ENCODE measurements at places on chromosomes 1 and 21. TPM values are rescaled to one million over a fixed set of nuclear protein-coding genes. Genes with fewer than 3 reads are reported as not detected.

DNA sequence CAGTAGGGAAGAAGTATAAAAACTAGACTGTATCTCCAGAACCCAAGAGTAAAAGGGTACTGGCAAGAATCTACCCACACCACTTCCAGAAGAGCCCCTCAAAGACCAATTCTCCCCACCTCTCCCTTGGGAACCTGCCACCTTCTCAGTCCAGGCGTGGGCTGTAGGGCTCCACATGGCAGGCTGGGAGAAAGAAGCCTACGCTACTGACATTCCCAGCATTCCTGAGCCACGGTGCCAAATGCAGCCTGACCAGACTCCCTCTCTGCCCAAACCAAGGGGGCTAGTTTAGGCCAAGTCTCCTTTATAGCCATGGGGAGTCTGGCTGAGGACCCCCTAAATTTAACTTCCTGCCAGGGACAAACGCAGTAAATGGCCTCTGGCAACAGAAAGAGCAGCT is 2.0 kb downstream of the UBE2Q1 start:
- no peak for DNase-seq

- DNase-seq, result peak; percentile 11
These were observed 71.5 kb downstream of the USP24 start for GRCh38 chr1:55143684-55144083.

DNA sequence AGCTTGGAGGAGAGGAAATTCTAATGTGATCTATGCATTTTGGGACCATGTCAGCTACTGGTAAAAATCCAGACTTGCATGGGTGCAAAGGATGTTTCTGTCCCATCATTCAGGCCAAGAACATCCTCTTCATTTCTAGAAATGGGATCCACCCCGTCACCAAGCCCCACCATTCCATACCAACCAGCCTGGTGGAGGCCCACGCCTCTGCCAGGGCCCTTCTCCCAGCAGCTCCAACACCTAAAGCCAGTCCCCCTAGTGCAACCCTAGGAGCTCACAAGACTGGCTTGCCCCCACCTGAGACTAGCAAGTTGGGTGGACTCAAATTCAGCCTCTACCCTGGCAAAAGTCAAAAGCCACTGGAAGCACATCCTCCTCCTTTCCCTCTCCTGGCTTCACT is 1.9 kb downstream of the ARHGEF11 start:
- DNase-seq, result no peak

GRCh38 chr1:152801333-152801732 is 4.8 kb downstream of the LCE1D start:
- no peak for DNase-seq

GRCh38 chr1:45266151-45266801 is 59.9 kb upstream of the ZSWIM5 start:
- peak; percentile 68 for DNase-seq

GRCh38 chr1:212916481-212917133 is 33.7 kb upstream of the VASH2 start:
- DNase-seq, result peak; percentile 57

DNA sequence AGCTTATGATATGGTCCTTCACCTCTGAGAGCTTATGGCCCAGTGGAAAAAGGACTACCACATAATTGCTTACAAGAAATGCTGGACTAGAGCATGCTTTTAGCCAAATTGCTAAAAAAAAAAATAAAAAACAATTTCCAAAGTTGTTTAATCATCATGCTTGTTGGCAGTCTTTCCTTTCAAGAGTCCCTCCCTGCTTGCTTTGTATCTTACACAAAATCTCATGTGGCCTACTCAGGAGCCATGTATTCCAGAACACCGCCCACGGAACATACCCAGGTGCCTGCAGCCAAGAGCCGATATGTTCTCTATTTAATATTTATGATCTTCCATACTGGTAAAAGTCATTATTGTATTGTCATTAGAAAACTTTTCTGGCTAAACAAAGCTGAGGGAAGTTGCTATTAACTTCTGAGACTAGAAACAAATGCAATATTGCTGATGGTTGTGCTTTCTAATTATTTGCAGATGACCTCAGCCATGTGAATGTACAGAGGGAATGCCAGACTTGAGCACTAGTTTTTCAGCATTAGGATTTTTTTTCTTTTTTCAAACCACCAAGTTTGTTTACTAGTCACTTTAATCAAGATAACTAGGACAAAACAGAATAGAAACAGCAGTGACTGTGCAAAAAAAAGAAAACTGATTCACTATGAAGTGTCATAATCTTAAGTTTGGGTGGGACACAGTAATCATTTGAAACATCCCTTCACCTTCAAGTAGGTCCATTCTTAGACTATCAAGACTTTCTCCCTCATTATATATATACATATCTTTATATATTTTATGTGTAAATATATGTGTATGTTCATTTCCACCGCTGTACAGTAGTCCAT is 129.3 kb upstream of the GORAB start:
- DNase-seq, result no peak

DNA sequence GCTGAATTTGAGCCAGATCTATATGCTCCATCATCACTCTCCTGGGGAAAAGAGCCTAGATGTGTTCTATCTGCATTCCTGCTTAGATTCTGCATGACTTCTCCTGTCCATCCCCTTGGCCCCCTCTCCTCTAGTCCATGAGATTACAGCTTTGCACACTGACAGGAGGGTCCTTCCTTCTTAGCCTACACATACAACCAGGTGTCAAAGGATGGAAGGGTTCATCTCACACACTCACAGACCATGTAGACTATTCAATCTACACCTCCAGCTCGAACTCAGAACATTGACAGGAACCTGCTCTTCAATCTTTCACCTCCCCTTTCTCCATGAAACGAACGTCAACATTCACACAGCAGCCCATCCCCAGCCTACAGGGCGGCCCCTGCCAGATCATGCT is 13.8 kb downstream of the C1orf116 start:
- DNase-seq, result no peak

GRCh38 chr1:70764747-70765146 is 282.9 kb downstream of the PTGER3 start:
- no peak for DNase-seq

SH2D1B gene
- not detected for total RNA-seq

GRCh38 chr1:191913260-191913977 is 244.8 kb upstream of the RGS18 start:
- no peak for DNase-seq

HSPA13 gene
- 76.7 TPM for total RNA-seq

DNA sequence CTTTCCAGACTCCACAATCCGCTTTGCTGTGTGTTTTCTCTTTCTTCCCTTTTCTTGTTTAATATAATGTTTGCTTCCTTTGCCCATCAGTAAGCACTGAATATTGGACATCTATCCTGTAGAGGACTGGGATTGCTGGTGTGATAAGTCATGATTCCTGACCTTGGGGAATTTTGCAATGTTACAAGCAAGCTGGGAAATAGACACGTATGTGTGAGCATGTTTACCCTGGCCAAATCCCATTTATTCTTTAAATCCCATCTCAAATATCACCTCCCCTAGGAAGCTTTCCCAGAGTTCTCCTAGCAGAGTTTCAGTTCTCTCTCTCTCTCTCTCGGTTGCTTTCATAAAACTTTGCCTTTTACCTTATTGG is 155.3 kb downstream of the ROR1 start:
- DNase-seq, result no peak

S100A2 gene
- 2,255 TPM for total RNA-seq

EPS8L3 gene
- not detected for total RNA-seq

GRCh38 chr1:167169642-167170041 is 51.0 kb upstream of the POU2F1 start:
- peak; percentile 64 for DNase-seq
